ENCODE measurements at places on chromosomes 12 and 14. TPM values are rescaled to one million over a fixed set of nuclear protein-coding genes. Genes with fewer than 3 reads are reported as not detected.

Gene SLC6A12
- not detected for total RNA-seq

Gene EPS8
- 0.44 TPM for total RNA-seq

Gene ERBB3
- 5.1 TPM for total RNA-seq

Gene OAS2
- total RNA-seq: 0.13 TPM

Gene AKAP5
- 0.40 TPM for total RNA-seq

Gene KRT6C
- not detected for total RNA-seq

Gene FAR2
- total RNA-seq: 12.7 TPM

Gene ESR2
- total RNA-seq: 3.6 TPM

Gene TAS2R7
- not detected for total RNA-seq

Gene STAC3
- total RNA-seq: 3.5 TPM

Gene NFATC4
- total RNA-seq: 3.7 TPM

Gene ZNF891
- total RNA-seq: 1.2 TPM

Gene B3GNT4
- total RNA-seq: 1.6 TPM

Gene CD163
- total RNA-seq: 0.62 TPM

Gene LLPH
- total RNA-seq: 26.3 TPM
